Stimulated activated CD8-positive, alpha-beta memory T cell treated with anti-CD3 and anti-CD28 coated beads, Interleukin-7, amount 100 ng/mL, for 1 hour (primary cell): ENCODE measurements at places on chromosomes 5 and 9.

GRCh38 chr9:134329886-134330285 is 3.6 kb downstream of the RXRA start:
- no peak for DNase-seq

- no peak for DNase-seq
Measured at GRCh38 chr5:96627792-96628398, 34.3 kb upstream of the CAST start.

DNA sequence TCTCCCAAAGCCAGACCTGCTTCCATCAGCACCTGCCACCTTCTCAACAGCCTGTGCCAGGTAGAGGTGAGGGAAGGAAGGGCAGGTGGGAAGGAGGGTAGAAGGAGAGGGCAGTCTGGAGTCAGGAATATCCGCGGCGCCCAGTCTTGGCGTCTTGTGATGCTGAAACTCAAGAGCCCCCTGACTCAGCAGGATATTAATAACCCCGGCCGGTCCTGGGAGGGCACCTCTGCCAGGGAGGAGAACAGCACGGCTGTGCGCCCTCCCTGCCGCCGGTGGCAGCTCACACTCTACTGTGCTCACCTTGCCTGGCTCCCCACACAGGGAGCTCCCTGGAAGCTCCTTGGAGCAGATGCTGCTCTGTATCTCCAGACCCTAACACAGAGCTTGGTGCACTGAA is 11.6 kb upstream of the NTNG2 start:
- no peak for DNase-seq

DNA sequence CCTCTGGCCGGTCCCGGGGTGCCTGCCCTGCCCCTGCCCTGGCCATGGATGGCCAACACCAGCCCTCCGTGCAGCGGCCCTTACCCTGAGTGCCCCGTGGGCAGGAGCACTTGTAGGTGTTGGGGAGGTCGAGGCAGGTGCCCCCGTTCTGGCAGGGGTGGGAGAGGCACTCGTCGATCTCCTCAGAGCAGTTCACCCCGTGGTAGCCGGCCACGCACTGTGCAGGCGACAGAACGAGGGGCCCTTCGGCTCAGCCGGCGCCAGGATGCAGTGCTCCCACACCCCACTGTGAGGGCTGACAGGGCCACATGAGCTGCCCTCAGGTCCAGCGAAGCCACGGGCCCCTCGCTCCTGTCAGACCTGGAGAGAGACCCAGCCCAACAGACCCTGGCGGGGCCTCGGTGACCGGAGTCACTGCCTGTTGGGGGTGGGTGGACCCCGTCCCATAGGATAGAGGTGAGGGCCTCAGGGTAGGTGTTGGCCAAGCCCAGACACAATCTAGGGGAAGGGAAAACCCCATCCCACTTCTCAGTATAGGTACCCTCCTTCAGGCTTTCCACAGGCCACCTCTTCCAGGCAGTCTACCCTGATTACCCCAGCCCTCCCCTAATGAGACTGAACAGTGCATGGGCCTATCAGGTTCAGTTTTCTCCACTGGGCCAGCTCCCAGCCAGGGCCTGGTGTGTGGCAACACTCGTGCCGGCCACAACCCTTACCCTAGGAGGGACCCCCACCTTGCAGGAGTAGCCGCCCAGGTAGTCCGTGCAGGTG is 24.6 kb upstream of the SEC16A start:
- no peak for DNase-seq

DNA sequence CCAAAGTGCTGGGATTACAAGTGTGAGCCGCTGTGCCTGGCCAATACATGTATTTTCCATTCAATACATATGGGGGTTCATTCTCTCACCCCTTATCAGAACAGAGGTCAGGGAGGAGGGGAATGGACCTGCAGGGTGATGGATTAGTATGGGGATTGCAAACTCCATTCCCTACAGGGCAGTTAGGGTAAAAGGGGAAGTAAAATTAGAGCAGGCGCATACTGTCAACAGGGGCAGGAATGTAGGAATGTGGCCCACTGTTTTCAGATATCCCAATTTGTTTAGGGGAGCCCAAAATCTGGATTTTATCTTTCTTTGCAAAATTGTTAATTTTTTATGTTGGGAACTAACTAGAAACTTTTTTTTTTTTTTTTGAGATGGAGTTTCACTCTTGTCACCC is 46.4 kb upstream of the SLC44A1 start:
- no peak for DNase-seq
